Diencephalon (tissue), 1 donor: ENCODE measurements at places on chromosomes 7 and 10. TPM values are rescaled to one million over a fixed set of nuclear protein-coding genes. Genes with fewer than 3 reads are reported as not detected.

The SEC31B gene
- 5.3 TPM for total RNA-seq

The EVX1 gene
- not detected for total RNA-seq

The SRRM3 gene
- 15.2 TPM for total RNA-seq

The SUN3 gene
- 0.69 TPM for total RNA-seq

The SAP25 gene
- not detected for total RNA-seq

The GCK gene
- 13.8 TPM for total RNA-seq

The MMP21 gene
- total RNA-seq: 0.46 TPM

The PNLIP gene
- not detected for total RNA-seq
